ENCODE measurements at places on chromosomes 3 and 15.

DNA sequence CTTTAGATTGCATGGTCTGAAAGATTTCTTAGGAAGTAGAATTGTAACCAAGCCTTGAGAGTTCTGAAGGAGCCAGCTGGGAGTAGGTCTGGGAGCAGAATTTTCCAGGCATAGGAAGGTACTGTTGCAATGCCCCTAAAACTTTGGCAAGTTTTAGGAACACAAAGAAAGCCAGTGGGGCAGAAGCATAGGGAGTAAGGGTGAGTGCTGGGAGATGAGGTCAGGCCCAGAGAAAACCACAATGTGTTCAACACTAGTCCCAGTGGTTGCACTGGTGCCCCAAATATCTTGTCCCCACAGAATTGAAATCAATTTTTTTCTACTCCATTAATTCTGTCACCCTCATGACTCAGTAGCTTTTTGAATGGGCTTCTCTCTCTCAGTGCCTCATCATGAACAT lies 120.7 kb upstream of the GALNT15 start:
- DNase-seq, result no peak

DNA sequence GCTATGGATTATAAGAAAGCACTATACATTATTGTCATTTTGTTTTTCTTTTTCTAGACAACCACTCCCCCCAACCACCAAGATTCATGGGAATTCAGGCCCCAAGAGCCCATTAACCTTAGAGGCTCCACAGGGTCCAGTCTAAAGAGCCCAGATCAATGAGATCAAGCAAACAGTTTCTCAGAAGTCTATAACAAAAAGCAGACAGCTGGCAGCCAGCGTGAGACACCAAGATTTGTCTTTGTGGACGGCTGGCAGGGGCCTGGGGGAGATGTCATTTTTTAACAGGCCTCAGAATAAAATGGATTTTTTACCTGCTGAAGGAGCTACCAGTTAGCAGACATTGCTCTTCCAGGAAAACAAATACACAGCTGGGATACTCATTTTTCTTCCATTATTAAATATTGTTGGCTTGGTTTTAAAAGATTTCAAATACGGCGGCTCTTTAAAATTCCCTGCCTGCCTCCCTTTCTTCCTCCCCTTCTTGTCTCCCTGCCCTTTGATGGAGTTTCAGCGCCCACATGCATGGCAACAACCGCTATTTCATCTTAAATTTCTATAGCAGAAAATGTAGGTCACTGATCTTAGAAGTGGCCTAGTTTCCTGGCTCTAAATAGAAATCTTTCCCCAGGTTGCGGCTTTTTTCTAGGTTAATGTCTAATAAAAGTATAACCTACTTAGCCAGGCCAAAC lies 130.6 kb downstream of the FAM174B start:
- DNase-seq, result no peak

DNA sequence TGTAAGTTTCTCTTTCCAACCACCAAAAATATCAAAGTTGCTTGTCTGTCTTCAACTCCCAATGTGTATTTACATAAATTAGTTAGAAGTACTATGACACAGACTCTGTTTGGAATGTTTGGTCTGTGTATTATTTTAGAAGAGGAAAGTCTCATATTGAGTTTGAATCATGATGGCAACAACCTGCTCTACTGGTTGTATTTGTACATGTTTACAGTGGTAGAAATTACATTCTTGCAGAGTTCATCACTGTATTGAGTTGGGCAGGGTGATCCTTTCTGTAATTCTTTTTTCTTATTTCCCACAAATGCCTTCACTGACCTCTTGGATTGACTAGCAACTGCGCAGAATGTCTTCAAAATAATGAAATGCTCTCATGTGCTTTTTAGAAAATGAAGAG lies 149.6 kb downstream of the CHL1 start:
- DNase-seq, result no peak

DNA sequence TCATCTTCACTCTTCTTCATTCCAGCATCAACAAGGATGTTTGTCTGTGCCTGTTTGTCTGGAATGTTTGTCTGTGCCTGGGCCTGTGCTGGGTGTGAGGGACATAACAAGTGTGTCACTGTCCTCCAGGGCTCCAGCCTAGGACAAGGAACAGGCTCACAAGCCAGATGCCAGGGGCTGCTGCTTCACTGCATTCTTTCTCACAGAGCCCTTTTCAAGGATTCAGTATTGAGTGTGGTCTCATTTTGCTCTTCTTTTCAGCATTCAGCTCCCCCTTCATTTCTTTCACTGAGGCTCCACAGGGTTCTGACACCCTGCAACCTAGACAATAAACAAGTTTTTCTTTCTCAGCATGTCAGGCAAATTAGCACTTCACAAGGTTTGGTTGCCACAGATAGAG lies 43.6 kb upstream of the KY start:
- DNase-seq, result no peak

DNA sequence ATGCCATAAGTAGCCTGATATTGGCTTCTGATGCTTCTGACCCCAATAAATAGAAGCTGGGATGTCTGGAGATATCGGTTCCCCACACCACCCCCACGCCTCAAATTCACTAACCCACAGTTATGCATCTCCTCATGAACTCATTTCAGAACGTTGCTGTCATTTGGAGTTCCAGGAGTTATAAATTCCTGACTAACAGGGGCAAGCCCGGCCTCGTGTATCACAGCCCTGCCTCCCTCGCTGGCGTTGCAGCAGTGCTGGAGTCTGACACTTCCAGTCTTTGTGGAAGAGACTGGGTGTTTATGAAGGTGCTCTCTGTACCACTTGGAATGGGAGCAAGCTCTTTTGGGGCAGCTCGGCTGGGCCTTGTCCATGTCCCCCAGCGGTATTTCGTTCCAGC lies 101.0 kb downstream of the ANP32A start:
- DNase-seq, result no peak

GRCh38 chr3:103532986-103533385 lies 1098.2 kb downstream of the ZPLD1 start:
- DNase-seq, result no peak

- DNase-seq, result no peak
Measured at GRCh38 chr15:89436560-89437311, 59.6 kb downstream of the RHCG start.

GRCh38 chr3:31680072-31680870 lies 147.5 kb downstream of the STT3B start:
- no peak for DNase-seq

DNA sequence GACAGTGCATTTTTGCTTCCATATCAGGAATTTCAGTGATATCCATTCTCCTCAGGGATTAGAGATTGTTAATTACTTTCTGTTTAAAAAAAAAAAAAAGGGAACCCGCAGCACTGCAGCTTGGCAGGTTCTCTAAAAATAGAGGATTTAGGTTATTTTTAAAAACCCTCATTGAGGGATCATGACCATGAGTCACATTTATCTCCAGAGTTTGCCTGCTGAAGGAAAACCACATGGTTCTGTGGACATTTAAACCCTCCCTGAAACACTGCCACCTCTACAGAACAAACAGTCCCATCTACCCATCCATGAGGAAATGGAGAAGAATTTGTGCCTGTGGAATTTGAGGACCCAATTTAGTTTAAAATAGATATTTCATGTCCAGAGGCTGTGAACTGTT lies 66.2 kb upstream of the UBE2E1 start:
- DNase-seq, result no peak

DNA sequence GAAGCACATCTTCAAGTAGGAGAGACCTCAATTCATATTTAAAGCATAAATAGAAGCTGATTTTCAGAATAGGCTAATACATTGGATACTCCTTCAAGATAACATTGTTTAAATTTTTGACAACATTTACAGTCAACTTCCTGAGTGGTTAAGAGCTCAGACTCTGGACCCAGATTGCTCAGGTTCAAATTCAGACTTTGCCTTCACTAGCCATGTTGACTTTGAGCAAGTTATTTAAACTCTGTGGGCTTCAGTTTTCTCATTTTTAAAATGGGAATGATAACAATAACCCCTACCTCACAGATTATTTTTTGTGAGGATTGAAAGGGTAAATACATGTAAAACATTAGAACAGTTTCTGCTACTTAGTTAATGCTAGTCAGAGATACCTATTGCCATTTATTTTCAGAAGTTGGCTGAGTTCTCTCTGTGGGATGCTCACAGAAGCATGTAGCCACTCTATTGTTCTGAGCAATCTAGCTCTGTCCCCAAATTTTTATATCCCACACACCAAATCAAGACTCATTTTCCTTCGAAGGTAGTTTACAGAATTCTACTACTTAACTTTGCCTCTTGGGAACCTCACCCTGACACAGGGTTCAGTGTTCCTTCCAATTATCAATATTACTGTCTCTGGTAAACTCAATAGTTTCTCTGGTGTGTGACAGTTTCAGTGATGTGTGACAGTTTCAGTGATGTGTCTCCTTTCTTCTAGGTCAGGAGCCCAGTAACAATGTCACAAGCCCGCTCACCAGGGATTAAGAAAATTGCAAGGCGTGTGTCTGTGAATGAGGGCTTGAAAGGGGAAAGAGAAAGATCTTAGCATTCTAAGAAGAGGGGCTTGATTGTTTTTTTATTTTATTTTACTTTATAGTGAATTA lies 79.4 kb upstream of the OSTN start:
- no peak for DNase-seq

- no peak for DNase-seq
Measured at GRCh38 chr15:42138968-42139386, 17.5 kb downstream of the PLA2G4F start.

DNA sequence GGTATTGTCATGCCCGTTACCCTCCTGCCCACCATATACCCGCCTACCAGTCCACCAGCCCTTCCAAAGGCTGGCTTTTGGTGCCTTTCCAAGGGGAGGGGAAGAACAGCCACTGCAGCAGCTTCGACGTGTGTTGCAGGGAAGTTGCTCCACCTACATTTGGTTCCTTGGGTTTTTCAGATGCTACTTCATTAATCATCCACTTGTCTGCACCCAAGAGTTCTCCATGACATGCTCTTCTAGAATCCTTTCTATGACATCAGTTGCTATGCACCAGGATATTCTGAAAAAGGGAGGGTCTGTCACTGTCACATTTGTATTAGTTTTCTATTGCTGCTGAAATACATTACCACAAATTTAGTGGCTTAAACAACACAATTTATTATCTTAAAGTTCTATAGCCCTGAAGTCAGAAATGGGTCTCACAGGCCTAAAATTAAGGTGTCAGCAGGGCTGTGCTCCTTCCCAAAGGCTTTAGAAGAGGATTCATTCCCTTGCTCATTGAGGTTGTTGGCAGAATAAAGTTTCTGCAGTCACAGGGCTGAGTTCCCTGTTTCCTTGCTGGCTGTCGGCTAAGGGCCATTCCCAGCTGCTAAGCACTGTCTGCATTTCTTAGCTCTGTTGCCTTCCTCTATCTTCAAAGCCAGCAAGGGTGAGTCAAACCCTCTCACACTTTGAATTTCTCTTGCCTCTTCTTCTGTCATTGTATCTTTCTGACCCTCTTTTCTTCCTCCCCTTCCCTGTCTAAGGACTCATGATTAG lies at the start of gene LYZL4:
Gene LYZL4, minus strand, starts transcription at position 241 of the 762 bp plus-strand sequence. CDS start 3,359 bp downstream, outside the sequence.
- DNase-seq, result no peak

- DNase-seq, result no peak
Measured at GRCh38 chr15:101647251-101647650, 4.9 kb downstream of the TM2D3 start.

DNA sequence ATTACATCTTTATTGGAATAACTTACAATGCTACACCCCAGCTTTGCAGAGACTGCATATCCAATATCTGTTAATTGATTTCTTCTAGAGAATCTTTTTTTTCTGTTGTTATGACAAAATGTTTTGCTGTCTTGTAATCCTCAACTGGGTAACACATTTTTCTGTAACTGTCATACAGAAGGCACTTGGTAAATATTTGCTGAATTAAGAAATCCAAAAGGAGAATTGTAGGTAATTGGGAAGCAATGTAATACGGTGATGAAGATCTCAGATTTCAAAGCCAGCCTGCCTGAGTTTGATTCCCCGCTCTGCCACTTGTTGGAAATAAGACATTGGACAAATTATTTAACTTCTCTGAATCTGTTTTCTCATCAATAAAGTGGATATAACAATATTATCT lies 169.1 kb downstream of the WDR72 start:
- DNase-seq, result no peak

- no peak for DNase-seq
Measured at GRCh38 chr3:20480786-20481365, 294.9 kb upstream of the SGO1 start.

DNA sequence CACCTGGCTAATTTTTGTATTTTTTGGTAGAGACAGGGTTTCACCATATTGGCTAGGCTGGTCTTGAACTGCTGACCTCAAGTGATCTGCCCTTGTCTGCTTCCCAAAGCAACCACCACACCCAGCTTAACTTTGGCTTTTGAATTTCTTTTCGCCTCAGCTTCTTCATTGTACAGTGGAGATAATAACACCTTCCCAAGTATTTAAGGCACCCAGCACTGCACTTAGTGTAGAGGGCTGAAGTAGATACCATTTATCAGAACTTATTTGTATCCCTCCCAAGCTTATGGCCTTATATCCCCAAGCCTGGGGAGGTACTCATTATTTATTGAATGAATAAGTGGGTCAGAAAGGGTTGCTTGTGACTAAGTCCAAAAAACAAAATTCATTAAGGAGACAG lies 2.3 kb downstream of the SQOR start:
- DNase-seq, result no peak

GRCh38 chr3:157394411-157394810 lies 42.2 kb upstream of the PTX3 start:
- DNase-seq, result no peak

GRCh38 chr3:106025151-106025722 lies 156.4 kb upstream of the CBLB start:
- no peak for DNase-seq

- DNase-seq, result no peak
Measured at GRCh38 chr3:72411843-72412242, 436.4 kb downstream of the SHQ1 start.

GRCh38 chr3:152438181-152438580 lies 169.5 kb downstream of the MBNL1 start:
- no peak for DNase-seq

DNA sequence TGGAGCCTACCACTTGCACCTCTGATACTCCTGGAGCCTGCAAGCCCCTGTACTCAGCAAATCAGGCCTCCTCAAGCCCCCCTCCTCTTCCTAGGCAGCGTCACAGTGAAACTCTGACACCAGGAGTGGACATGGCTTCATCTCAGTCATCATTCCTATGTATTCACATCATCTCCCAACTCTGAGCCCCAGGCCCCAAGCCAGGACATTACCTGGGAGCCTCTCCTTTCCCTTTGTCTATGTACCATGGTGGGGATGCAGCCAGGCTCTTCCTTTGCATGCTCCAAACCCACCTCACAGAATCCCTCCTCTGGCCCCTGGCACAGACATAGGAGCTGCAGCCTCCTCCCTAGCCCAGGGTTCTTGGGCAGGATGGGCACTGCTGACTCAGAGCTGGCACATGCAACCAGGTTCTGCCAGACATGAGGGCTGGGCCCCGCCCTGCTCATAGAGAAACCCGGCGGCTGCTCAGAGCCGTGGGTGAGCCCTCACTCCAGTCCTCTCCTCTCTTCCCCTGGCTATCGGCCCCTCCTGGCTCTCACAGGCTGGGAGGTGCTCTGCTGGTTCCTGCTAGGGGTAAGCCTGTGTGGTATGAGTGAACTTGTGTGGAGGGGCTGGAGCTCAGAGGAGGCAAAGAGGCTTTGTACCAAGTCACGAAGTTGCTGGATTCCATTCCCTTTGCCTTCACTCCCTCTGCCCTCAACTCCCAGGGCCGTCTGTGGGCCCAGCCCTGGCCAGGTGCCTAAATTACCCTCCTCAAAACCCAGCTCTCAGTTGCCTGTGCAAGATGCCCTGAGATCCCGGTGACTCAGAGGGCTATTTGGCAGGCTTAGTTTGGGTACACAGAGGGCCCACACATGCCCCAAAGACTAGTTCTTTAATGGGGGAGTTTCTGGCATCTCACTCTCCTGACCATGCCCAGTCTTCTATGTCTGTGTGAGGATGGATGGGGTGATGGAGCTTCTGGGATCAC lies 1.9 kb upstream of the PLCD1 start:
- no peak for DNase-seq

GRCh38 chr3:134677196-134677986 lies 26.6 kb upstream of the KY start:
- DNase-seq, result no peak
